ENCODE measurements at places on chromosomes 3 and 15.

DNA sequence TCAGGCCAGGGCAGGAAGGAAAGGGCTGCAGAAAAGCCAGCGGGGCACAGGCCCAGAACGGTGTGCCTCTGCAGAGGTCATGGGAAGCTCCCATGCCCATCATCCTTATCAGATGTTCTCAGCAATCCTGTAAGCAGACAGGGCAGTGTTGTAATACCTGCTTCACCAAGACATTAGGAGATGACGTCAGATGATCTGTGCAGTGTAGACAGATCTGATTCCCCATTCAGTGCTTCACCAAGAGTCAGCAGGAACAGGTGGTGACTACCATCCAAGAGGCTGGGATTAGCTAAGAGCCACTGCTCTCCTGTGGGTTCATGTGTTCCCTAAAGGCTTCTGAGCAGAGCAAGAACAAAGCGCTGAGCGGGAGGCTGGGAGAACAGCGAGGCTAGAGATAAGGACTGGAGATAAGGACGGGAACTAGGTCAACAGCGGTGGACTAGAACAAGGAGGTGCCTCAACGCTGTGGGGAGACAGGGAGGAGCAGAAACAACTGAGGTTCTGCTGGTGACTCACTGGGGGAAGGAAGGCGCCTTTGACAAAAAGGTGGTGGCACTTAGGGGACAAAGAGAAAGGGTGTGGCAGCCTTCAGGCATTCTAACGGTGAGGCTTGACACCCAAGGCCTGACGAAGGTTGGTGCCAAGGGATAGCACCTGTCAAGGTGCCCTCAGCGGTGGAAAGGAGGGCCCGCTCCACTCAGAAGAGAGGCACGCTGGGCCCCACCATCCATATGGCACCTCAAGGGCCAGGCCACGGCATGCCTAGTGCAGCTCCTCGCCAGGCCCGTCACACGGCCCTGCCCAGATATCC lies 28.4 kb downstream of the CCDC12 start:
- DNase-seq = peak; percentile 48

GRCh38 chr15:59354417-59355031 lies 18.1 kb downstream of the MYO1E start:
- no peak for DNase-seq

DNA sequence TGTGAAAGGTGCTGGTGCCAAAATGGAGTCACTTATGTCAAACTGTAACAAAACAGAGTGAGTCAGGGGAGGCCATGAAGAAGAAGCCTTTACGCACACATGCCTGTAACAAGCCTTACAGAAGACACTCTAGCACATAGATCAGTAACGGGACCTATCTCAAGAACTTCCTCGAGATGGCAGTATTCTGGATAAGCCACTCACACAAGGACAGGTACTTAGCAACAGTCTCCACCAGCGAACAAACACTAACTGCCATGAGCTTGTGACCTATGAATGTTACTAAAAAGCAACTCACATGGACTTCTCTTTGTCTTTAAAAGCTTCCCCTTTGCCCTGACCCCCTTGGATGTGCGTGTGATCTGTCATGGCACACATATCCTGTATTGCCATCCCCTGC lies 235.1 kb downstream of the CD47 start:
- peak; percentile 29 for DNase-seq

- DNase-seq = no peak
These were observed 900.5 kb downstream of the EPHA3 start for GRCh38 chr3:90007778-90008499.

DNA sequence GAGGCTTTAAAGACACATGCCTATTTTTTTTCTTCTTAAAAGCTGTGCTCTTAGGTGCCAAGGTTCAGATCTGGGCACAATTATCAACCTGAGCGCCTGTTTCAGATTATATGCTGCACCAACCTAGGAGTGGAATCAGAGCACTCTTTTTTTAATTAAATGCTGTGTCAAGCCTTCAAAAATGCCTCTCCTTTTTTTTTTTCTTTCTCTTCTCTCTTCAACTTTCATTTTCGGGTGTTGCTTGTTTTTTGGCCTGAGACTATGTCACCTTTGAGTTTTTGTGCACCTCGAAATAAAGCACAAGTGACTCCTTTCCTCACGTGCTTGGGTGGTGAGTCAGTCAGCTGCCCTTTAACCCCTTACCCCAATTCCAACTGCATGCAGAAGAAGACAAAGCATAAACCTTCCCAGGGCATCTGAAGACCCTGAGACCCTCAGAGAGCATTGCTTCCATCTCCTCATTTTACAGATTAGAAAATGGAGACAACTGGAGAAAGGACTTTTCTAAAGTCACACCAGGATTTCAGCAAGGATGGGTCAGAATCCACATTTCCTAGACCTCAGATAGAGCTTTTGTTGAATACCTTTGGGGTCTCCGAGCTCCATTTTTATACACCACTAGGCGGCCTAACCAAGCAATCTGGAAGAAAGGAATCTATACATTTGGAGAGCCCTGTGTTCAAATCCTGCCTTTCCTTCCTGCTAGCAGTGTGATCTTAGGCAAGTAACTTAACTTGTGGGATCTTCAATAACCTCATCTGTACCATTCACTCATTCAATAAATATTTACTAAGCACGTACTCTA lies 631 bp upstream of the PRICKLE2 start:
- peak; percentile 21 for DNase-seq

- peak; percentile 61 for DNase-seq
These were observed 90.2 kb downstream of the ANP32A start for GRCh38 chr15:68730471-68730919.

DNA sequence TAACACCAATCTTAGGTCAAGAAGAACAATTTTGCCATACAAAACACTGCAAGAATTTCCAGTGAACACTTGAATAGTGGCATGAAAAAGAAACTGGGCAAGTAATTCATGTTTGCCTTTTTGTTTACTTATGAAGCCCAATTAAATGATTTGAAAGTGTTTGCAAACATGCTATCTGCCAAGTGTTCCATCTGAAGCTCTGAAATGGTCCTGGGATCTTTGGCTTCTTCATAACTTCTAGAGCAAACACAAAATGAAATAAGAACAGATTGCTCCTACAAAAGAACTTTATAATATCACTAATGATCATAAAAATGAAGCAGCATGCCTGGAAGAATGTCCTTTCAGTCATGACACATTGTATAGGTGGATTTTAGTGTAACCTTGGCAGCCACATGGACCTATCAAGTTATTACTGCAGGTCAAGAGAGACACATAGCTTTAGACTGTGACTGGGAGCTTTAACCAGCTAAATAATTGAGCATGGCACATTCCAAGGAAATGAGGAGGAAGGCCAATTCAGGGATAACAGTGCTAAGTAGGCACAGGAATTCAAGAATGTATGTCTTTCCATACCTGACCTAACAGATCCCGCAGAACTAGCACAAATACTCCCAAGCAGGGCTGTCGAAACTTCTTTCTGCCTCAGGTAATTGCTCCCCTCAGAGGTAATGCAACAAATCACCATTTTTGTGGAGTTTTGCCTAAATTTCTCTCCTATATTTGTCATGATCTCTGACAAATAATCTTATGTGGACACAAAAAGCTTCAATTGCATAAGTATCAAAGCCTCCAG lies 144.6 kb downstream of the DUT start:
- DNase-seq = peak; percentile 61

DNA sequence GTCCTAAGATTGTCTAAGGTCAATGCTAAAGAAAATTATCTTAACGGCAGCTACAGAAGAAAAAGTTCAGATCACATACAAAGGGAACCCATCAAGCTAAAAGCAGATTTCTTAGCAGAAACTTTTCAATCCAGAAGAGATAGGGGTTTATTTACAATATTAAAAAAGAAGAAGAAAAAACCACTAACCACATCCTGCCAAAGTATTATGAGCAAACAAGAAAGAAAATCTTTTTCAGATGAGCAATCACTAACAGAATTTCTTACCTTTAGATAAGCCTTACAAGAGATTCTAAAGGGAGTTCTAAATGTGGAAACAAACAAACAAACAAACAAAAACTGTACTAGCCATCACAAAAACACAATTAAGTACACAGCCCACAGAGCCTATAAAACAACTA lies 1015.8 kb upstream of the EPHA6 start:
- DNase-seq = no peak

Measured in EH (cell line).